ENCODE measurements at places on chromosomes 3 and 15.

DNA sequence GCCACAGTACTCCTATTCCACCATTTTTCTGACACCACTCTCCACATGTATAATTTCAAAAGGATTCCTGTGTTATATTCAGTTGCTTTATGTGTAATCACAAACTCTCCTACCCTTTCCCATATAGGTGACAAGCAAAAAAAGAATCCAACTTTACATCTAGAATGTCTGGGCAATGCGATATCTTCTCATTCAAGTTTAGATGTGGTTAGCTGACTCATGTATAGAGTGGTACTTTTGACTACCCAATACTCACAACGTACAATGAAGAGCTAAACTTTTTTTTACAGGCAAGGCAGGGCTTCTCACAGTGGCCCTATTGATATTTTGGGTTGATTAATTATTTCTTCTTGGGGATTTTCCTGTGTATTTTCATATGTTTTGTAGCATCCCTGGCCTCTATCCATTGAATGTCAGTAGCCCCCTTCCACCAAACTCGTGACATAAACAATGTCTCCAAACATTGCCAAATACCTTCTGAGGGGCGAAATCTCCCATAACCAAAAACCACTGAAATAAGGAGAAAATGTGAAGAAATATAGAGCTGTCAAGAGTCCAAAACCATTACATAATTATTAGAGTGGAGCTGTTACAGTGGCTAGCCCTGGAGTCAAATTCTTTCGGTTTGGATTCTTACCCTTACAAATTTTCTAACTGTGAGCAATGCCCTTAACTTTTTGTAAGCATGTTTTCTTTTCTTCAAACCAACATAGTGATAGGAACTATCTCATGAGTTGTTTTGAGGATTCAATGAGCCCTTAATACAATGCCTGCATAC, 342.6 kb downstream of the NSUN3 start:
- no peak for DNase-seq

DNA sequence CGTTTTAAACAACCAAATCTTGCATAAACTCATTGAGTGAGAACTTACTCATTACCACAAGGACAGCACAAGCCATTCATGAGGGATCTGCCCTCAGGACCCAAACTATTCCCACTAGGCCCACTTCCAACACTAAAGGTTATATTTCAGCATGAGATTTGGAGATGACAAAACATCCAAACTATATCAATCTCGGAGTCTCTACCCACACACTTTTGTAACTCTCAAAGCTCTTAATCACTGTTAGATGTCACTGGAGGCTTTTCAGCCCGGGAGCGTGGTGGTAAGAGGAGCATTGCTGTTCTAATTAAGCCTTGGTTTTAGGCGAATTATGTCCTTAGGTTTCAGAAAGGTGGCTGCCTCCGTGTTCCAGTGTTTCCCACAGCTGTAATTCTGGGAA, 86.3 kb downstream of the CNTN6 start:
- no peak for DNase-seq

- no peak for DNase-seq
Observed at GRCh38 chr15:73190189-73190601, 137.9 kb downstream of the NEO1 start.

DNA sequence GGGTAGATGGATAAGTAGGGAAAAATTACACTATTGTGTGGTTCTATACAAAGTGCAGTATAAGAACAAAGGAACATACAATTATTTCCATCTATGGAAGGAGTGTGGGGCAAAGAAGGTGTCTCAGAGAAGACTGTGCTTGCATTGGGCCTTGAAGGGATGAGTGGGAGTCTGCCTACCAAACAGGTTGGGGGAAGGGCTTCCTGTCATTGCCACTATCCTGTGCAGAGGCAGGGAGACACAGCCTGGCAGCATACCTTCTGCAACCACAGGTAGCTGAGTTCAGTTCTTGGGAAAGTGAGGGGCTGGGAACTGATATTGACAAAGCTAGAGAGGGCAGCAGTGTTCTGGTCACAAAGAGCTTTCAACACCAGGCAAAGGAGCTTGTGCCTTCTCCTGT, 3.4 kb downstream of the TIMP4 start:
- DNase-seq: no peak

GRCh38 chr15:78715930-78716329, 74.9 kb upstream of the CHRNB4 start:
- no peak for DNase-seq

DNA sequence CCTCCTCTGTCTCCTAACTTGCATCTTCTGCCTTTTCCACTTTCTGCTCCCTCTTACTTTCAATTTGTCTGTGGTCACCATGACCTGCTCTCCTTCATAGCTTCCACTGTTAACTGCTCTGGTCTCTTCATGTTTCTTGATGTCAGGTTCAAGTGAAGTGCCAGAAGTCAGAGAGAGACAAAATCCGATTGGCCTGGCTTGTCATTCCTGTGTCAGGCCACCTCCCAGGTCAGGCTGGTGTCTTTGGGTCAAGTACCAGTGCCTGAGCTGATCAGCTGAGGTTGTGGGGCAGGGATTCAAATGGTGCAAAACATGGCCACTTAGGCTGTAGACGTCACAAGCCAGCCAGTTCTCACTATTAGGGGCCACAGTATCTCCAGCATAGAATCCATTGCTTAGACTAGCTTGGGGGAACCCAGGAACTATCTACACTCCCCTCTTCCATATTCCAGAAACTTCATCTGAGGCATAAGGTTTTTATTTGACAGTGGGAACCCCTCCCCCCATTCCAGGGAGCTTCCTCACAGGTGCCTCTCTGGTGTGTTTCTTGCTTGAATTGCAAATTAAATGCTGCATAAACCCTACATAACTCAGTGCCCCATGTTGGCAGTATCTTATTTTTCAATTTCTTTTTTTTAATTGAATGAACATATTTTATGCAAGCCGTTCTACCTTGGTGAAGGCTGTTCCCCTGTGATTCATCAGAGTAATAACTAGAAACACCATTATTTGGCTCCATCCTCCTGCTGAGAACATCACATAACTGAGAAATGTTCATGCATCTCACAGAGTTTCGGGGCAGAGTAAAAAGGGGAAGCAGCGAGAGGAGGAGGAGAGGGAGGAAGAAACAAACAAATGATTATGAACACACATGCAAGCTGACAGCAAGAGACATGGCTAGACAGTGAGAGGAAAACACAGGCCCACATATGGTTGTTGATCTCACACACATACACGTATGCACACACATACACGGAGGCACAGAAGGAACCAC, 175.8 kb downstream of the TLE3 start:
- DNase-seq: no peak

GRCh38 chr3:54871867-54872266, 56.0 kb downstream of the LRTM1 start:
- DNase-seq: no peak

- no peak for DNase-seq
Observed at GRCh38 chr3:184339001-184339400, 1.6 kb downstream of the FAM131A start.

- DNase-seq: no peak
Observed at GRCh38 chr15:39172380-39173281, 408.2 kb upstream of the THBS1 start.

GRCh38 chr3:186847437-186847836, 4.9 kb downstream of the ADIPOQ start:
- DNase-seq: no peak

DNA sequence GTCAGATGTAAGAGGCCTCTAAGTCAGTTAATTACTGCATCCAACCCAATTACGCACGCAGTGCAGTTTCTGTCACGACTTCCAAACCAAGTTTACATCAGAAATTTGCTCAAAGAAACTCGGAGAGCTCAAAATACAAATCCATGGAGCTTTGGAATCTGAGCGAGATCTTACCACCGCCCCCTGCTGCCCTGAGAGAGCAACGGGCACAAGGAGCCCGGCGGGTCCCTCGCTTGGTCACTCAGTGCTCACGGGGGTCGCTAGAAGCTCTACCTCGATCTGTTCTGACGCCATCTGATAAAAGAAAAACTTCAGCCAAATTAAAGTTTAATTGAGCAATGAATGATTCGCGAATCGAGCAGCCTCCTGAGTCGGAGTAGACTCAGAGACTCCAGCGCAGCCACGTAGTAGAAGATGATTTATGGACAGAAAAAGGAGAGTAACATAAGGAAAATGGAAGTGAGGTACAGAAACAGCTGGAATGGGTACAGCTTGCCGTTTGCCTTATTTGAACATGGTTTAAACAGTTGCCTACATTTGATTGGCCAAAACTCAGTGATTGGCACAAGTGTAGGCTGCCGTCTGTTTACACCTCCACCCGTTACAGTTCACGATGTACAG, 232.7 kb upstream of the ATP10A start:
- no peak for DNase-seq

GRCh38 chr15:55588815-55589115, 620 bp upstream of the PYGO1 start:
- DNase-seq: no peak

- no peak for DNase-seq
Observed at GRCh38 chr3:176987901-176988650, 209.2 kb downstream of the TBL1XR1 start.

DNA sequence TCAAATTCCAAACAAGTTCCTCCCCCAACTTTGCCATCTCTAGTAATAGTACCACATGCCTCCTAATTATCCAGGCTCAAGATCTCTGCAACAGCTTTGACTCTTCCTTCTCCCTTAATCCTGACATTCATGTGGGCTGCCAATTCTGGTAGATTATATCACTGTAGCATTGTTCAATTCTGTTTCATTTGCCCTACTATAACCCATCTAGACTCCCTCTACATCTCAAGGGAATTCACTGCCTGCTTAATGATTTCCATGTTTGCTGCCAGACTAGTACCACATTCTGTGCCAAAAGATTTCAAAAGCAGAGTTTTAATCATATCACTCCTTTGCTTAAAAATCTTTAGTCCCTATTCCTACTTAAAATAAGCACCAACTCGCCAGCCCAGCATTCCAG, 34.6 kb upstream of the PPIB start:
- no peak for DNase-seq

DNA sequence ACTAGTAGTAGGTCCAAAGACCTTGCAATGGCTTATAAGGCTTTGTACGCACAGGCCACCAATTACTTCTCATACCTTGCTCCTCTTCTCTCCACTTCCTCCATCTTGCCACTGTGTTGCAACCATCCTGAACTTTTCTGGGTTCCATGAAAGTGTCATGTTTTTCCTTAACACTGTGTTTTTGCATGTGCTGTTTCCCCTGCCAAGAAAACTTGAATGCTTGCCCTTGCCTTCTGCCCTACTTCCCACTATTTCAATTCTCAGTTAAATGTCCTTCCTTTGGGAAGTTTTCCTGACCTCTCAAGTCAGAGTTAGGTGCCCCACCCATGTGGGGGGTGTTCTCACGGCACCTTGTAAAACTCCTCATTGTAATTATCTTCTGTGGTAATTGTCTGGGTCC, 182.8 kb downstream of the THRB start:
- DNase-seq: no peak

GRCh38 chr3:126028096-126028495, 55.8 kb downstream of the SLC41A3 start:
- no peak for DNase-seq

- no peak for DNase-seq
Observed at GRCh38 chr15:26771578-26772153, 1.2 kb downstream of the GABRB3 start.
